H1 (cell line): ENCODE measurements at places on chromosomes 2 and 18. TPM values are rescaled to one million over a fixed set of nuclear protein-coding genes. Genes with fewer than 3 reads are reported as not detected.

Gene AGXT
- total RNA-seq = not detected in 2 replicates

Gene HOXD4
- total RNA-seq = not detected in 2 replicates

Gene DGKD
- total RNA-seq = 30.9 and 31.3 TPM in 2 replicates

Gene EVA1A
- total RNA-seq = 1.2 and 4.3 TPM in 2 replicates

Gene TMEM169
- total RNA-seq = 2.4 and 2.5 TPM in 2 replicates

Gene SKOR2
- total RNA-seq = 0.11 and 0.21 TPM in 2 replicates

Gene CTAGE1
- total RNA-seq = not detected in 2 replicates

Gene SCYGR5
- not detected in 2 replicates for total RNA-seq

Gene SPP2
- not detected in 2 replicates for total RNA-seq

Gene SRD5A2
- not detected in 2 replicates for total RNA-seq

Gene PTPRN
- 5.2 and 5.4 TPM in 2 replicates for total RNA-seq

Gene RAMP1
- 0.65 and 2.0 TPM in 2 replicates for total RNA-seq

Gene LGALSL
- total RNA-seq = 29.2 and 32.3 TPM in 2 replicates

Gene MLPH
- total RNA-seq = 17.0 TPM in 2 replicates

Gene STARD6
- not detected in 2 replicates for total RNA-seq

Gene REG1B
- not detected in 2 replicates for total RNA-seq

Gene ADD2
- total RNA-seq = 166 and 170 TPM in 2 replicates

Gene TRIM43B
- not detected in 2 replicates for total RNA-seq

Gene CRACDL
- total RNA-seq = 0.07 and 0.50 TPM in 2 replicates

Gene CARF
- 1.9 and 2.6 TPM in 2 replicates for total RNA-seq
